Upper lobe of right lung (tissue), 1 donor: ENCODE measurements at places on chromosomes 11 and 22. TPM values are rescaled to one million over a fixed set of nuclear protein-coding genes. Genes with fewer than 3 reads are reported as not detected.
A peak's percentile ranks its signal among the peaks of the same experiment; 100 is the strongest.

LARGE2 gene
- total RNA-seq, result 6.0 TPM

PANX3 gene
- total RNA-seq, result not detected

RIC8A gene
- total RNA-seq, result 91.8 TPM

CD248 gene
- total RNA-seq, result 10.0 TPM

CTTN gene
- 177 TPM for total RNA-seq

RAPSN gene
- total RNA-seq, result 0.64 TPM

GRM5 gene
- 0.06 TPM for total RNA-seq

DNA sequence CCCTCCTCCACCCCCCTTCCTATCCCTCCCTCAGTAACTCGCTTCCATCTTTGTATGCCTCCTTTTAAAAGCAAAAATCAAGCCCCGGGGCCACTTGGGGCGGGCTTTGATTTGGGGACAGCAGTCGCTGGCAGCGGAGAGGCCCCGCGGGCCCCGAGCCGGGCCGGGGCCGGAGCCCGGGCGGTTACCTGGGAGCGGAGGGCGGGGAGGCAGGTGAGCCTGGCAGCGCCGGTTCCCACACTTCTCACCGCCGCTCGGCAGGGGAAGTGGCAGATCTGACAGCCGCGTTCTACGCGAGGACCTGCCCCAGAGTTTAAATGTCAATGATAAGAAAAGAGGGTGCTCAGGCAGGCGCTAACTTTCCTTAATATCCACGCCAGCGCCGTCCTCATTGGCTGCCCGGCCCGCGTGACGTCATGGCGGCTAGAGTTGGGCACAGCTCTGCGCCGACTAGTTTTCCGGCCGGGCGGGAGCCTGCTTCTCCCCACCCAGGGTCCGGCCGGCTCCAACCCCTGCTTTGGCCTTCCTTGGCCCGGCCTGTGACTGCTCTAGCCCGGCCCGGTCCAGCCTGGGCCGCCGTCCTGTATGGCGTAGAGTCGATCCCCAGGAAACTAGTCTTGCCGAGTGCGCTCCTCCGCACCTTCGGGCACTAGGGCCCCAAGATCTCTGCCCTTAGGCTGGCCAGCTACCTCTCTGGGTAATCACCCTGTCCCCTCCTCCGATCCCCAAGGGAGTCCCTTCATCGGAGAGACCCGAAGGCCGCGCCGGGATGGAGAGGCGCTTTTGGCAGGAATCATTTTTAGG is 6.7 kb upstream of the PAX6 start:
- H3K4me3 ChIP-seq, result no peak overlapping the region
- peaks cover 40% of the 10 kb centered on the region for H3K4me1 ChIP-seq

GRCh38 chr11:127619946-127620345 is 619.4 kb upstream of the KIRREL3 start:
- DNase-seq, result no peak
- H3K36me3 ChIP-seq, result no peaks in the 10 kb centered on the region
- no peak overlapping the region for H3K27ac ChIP-seq
- no peak overlapping the region for H3K4me3 ChIP-seq
- H3K27me3 ChIP-seq, result no peaks in the 10 kb centered on the region

GRCh38 chr11:2903672-2904011 is 18.1 kb upstream of the CDKN1C start:
- H3K27ac ChIP-seq, result no peak overlapping the region
- no peak overlapping the region for H3K4me3 ChIP-seq
- DNase-seq, result no peak
- H3K4me1 ChIP-seq, result peaks cover 37% of the 10 kb centered on the region
- H3K36me3 ChIP-seq, result no peaks in the 10 kb centered on the region

- H3K36me3 ChIP-seq, result peaks cover 44% of the 10 kb centered on the region
- peaks cover 7% of the 10 kb centered on the region for H3K4me1 ChIP-seq
- H3K27ac ChIP-seq, result no peak overlapping the region
- DNase-seq, result no peak
Observed at GRCh38 chr11:65085446-65085845, 1.4 kb downstream of the ZFPL1 start.

GRCh38 chr22:28883917-28884746 is 760 bp downstream of the ZNRF3 start:
- no peak overlapping the region for H3K27ac ChIP-seq
- no peaks in the 10 kb centered on the region for H3K27me3 ChIP-seq
- peak; percentile 82 for DNase-seq
- H3K36me3 ChIP-seq, result no peaks in the 10 kb centered on the region
- peak overlapping the region; percentile 57 for H3K4me3 ChIP-seq

- DNase-seq, result no peak
- peaks cover 59% of the 10 kb centered on the region for H3K4me1 ChIP-seq
- H3K27me3 ChIP-seq, result no peaks in the 10 kb centered on the region
- H3K27ac ChIP-seq, result peak overlapping the region; percentile 75
Observed at GRCh38 chr11:7577291-7578190, 63.7 kb downstream of the PPFIBP2 start.

- H3K4me3 ChIP-seq, result no peak overlapping the region
- H3K4me1 ChIP-seq, result peaks cover 9% of the 10 kb centered on the region
- no peaks in the 10 kb centered on the region for H3K27me3 ChIP-seq
- H3K27ac ChIP-seq, result no peak overlapping the region
- no peaks in the 10 kb centered on the region for H3K36me3 ChIP-seq
Observed at GRCh38 chr22:19582033-19582693, 58.0 kb upstream of the CLDN5 start.

DNA sequence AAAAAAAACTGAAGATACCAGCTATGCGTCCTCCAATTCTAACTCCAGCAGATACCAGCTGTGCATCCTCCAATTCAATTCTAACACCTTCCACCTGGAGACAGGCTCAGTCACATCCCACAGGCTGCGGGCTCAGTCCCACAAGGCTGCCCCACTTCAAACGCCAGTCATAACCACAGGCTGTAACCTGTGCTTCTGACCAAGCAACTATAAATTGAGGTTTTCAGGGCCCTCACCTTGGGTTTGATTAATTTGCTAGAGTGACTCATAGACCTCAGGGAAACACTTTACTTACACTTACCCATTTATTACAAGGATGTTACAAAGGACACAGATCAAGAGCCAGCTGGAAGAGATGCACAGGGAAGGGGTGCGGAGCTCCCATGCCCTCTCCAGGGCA is 32.4 kb upstream of the MSANTD2 start:
- no peaks in the 10 kb centered on the region for H3K27me3 ChIP-seq
- H3K27ac ChIP-seq, result no peak overlapping the region
- peaks cover 8% of the 10 kb centered on the region for H3K4me1 ChIP-seq
- DNase-seq, result no peak

DNA sequence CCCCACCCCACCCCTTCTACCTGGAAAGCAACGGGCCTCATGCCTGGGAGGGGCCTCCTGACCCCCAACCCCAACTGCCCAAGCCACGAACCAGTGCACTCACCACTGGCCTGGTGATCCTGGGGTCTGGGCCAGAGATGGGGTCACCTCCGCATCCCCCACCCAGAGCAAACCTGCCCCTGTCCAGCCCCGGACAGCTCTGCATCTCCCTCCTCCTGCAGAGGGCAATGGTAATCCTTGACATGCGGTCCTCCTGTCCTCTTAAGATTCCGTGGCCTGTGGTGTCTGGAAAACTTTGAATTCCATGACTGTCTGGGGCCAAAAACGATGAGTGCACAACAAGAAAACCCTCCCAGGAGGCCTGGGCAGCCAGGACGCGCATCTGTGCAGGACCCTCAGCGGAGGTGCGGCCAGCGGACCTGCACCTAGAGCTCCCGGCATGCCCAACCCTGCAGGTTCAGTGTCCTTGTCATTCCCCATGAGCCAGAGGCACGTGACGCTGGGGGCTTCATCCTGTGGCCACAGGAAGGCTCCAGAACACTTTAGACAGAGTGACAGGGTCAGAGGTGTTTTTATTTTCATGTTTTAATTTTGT is 16.1 kb upstream of the PPARA start:
- H3K4me1 ChIP-seq, result peaks cover 10% of the 10 kb centered on the region
- no peaks in the 10 kb centered on the region for H3K27me3 ChIP-seq
- H3K27ac ChIP-seq, result no peak overlapping the region
- no peak for DNase-seq
- H3K4me3 ChIP-seq, result no peak overlapping the region

- H3K36me3 ChIP-seq, result no peaks in the 10 kb centered on the region
- no peaks in the 10 kb centered on the region for H3K27me3 ChIP-seq
- no peak overlapping the region for H3K27ac ChIP-seq
- H3K4me1 ChIP-seq, result no peaks in the 10 kb centered on the region
- no peak for DNase-seq
Observed at GRCh38 chr11:27401833-27402316, 38.9 kb upstream of the CCDC34 start.

DNA sequence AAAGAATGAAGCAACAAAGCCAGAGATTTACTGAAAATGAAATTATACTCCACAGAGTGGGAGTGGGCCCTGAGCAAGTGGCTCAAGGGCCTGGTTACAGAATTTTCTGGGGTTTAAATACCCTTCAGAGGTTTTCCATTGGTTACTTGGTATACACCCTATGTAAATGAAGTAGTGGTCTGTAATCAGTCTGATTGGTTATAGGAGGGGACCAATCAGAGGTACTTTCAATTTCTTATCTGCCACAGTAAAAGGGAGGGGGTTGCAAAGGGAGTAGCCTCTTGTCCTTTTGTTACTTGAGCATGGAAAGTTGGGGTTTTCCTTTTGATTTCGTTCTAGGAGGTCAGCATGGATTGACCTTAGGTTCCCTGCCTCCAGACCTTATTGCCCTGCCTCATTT is 63.5 kb downstream of the ATM start:
- DNase-seq, result no peak
- H3K4me3 ChIP-seq, result no peak overlapping the region
- peaks cover 97% of the 10 kb centered on the region for H3K36me3 ChIP-seq
- H3K4me1 ChIP-seq, result no peaks in the 10 kb centered on the region
- no peaks in the 10 kb centered on the region for H3K27me3 ChIP-seq
- no peak overlapping the region for H3K27ac ChIP-seq

- peaks cover 4% of the 10 kb centered on the region for H3K27me3 ChIP-seq
- H3K4me1 ChIP-seq, result peaks cover 15% of the 10 kb centered on the region
- peaks cover 27% of the 10 kb centered on the region for H3K36me3 ChIP-seq
- peak within 1 kb of the TSS; percentile 74 for H3K4me3 ChIP-seq
- H3K27ac ChIP-seq, result peak within 1 kb of the TSS; percentile 92
Observed at GRCh38 chr11:65780770-65781151, at the start of gene AP5B1. Gene AP5B1, minus strand, starts transcription at chr11:65780976. Its CDS starts 385 bp downstream, at chr11:65780591.

- no peaks in the 10 kb centered on the region for H3K4me1 ChIP-seq
- no peaks in the 10 kb centered on the region for H3K27me3 ChIP-seq
- DNase-seq, result no peak
- H3K27ac ChIP-seq, result no peak overlapping the region
Observed at GRCh38 chr11:76708972-76709660, 38.6 kb upstream of the LRRC32 start.
